Left colon (tissue), 2 donors: ENCODE measurements at places on chromosomes 6 and 20.

DNA sequence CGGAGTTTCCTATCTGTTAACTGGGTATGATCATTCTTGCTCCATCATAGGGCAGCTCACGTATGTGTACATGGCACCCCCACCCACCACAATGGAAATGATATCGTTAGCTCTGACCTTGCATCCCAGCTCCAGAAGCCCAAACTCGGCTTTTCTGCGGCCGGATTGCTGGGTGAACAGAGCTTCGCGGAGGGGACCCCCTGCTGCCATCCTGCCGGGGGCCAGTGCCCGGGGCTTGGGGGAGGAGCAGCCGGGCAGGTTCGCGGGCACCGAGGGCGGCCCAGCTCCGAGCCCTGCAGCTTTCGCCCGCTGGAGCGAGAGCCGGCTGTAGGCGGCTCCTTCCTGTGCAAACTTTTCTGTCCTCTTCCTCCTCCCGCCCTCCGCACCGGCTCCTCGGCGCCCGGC lies 24.9 kb upstream of the FUCA2 start:
- DNase-seq = peak; percentile 50

DNA sequence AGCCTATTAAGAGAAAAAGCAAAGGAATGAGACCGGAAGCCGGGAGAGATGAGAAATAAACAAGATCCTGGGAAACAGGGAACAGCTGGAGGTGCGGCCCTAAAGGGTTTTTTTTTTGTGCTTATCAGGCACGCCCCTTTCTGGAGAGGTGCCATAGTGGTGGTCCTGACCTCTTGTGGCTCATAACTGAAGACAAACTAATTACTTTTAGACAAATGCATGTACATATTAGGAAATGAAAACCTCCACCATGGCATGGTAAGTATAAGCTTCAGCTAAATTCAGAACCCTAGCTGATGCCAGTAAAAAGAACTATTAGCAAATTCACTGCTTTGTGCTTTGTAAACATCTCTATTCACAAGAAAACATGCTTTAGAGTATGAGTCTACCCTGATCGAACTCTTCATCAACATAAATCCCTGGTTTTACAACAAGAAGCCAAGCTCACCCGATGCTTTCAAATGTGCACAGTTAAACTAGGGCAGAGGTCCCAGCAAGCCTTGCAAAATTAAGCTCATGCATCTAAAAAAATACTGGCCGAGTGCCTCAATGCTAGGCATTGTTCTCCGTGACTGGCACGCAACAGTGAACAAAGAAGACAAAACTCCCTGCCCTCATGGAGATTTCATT lies 96.4 kb upstream of the MRPS10 start:
- DNase-seq = peak; percentile 21

GRCh38 chr6:45687570-45687969 lies 309.8 kb upstream of the SUPT3H start:
- no peak for DNase-seq

GRCh38 chr6:163288066-163288465 lies 126.5 kb upstream of the QKI start:
- DNase-seq = no peak

GRCh38 chr6:26017632-26017966 lies 55.0 kb downstream of the TRIM38 start:
- peak; percentile 46 for DNase-seq

- no peak for DNase-seq
Measured at GRCh38 chr6:44966449-44967092, 361.6 kb upstream of the RUNX2 start.

DNA sequence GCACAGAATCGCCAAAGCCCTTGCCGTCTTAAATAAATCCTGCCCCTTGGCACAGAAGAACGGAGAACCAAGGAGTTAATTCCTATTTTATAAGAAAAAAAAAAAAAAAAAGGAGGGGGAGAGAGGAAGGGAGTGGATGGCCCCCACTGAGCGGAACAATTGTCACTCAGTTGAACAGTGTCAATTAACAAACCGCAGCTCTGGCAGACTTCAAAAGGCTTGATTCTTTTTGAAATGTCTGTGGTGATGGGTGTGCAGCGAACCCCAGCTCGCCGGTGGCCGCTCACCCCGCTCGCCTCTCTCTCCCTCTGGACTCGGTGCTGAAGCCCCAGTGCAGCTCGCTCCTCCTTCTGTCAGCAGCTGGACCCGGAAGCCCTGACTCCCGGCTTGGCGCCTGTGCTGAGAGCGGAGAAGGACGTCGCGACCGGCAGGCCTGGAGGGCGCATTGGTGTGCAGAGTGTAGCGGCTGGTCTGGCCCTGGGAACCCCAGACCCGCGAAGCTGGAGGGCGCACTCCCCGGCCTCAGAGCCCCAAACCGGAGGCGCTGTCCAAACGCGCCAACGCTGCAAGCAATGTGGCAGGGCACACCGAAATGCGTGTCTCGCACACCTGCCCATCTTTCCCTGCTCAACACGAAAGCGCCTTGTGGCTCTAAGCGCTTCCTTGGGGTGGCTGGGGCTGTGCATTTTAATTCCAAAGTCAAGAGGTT lies 3.4 kb downstream of the LINC00237 start:
- peak; percentile 56 for DNase-seq

DNA sequence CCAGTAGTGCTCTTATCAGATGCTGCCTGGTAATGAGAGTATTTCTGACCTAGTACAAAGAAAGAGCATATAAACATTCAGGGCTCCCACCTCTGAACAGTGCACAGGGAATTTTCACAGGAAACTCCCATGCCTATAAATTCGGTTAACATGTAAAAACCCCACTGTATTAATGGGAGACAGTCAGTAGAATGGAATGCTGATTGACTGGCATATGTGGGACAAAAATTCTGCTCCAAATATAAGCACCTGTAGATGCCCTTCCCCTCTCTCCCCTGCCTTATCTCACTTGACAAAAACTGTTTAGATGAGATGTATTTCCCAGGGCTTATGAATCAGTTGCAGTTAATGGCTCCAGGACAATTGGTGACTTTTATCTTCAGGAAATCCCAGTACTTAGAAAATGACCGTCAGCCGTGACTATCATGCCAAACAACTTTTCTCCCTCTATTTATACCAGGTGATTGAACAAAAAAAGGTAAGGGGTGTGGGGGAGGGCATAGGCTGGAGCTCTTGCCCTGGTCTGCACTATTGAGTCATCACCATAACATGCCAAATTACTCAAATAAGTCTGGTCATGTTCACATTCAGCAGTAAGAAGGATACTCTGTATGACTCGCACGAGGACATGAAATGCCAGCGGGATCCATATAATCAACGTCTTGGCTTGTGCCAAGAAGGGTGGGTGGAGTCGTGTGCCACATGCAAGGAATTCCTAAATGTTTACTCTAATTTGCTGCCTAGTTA lies 176.4 kb upstream of the BMP2 start:
- peak; percentile 20 for DNase-seq

- DNase-seq = no peak
Measured at GRCh38 chr20:56665806-56666205, 36.7 kb downstream of the TFAP2C start.

DNA sequence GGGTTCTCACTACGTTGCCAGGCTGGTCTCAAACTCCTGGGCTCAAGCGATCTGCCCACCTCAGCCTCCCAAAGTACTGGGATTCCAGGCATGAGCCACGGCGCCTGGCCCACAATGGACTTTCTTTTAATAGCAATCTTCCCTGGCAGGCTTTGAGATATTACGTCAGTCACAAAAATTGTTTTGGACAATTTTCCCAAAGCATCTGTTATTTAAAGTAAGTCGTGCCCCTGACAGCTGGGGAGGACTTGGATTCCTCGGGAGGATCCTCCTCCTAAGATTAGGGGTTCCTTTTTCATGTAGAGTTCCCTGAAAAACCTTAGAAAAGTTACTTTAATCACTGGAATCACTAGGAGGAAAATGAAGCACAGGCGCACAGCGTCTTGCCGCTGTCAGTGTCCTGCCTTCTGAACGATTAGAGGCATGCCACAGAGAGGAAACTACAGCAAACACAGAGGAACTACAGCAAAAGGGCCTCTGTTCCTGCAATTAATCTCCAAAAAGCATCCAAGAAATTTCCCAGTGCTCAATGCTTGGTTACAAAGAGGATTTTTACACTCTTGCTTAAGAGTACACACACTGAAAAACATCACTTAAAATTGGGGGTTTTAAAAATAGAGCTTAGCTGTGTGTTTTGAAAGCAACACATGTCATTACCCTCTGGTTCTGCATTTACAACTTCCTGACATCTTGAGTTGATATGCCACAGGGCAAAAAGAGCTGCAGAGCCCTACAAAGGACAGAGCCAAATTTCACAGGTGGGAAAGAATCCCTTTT lies 4.5 kb downstream of the ACSS1 start:
- DNase-seq = peak; percentile 26

GRCh38 chr6:137240168-137240567 lies 21.0 kb upstream of the IFNGR1 start:
- DNase-seq = peak; percentile 49

GRCh38 chr6:139062932-139063646 lies 34.5 kb downstream of the ABRACL start:
- DNase-seq = no peak

DNA sequence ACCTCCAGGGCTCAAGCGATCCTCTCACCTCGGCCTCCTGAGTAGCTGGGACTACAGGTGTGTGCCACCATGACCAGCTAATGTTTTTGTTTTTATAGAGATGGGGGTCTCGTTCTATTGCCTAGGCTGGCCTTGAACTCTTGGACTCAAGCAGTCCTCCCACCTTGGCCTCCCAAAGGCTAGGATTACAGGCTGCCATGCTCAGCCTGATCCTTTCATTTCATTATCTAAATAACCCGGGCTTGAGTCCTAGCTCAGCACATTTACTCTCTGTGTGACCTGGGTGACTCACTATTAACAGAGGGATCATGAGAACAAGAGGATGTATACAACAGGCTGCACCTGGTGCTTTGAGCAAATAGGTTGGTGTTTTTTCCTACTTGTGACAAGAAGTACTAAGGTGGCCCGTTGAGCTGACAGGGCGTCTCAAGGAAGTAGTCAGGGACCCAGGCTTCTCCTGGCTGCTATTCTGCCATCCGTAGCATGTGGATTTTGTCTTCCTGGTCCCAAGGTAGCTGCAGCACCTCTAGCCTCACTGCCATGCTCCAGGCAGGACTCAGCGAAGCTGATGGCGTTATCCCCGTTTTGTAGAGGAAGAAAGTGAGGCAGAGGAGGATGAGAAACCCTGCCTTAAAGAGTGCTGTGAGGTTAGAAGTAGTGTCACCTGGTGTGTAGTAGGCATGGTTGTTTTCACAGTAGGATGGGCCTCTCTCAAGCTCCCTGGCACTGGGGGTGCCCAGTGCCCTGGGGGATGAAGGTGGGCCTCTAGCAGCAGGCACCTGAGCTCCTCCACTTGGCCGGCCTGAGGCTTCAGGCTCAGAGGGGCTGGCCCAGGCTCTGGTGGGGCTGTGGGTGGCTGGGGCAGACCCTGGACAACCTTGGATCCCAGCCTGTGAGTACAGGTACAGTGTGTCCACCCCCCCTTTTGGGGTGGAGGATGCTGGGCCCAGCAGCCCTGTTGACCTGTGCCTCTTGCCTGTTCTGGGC lies 62.4 kb downstream of the ADNP start:
- no peak for DNase-seq

- DNase-seq = no peak
Measured at GRCh38 chr6:109167562-109167961, 72.3 kb downstream of the CEP57L1 start.

- no peak for DNase-seq
Measured at GRCh38 chr6:136745300-136745699, 47.0 kb downstream of the MAP3K5 start.

GRCh38 chr6:169341706-169342105 lies 88.1 kb upstream of the THBS2 start:
- DNase-seq = no peak

GRCh38 chr6:93048381-93048780 lies 371.0 kb downstream of the EPHA7 start:
- DNase-seq = no peak

GRCh38 chr6:79330704-79331103 lies 96.2 kb upstream of the HMGN3 start:
- no peak for DNase-seq

DNA sequence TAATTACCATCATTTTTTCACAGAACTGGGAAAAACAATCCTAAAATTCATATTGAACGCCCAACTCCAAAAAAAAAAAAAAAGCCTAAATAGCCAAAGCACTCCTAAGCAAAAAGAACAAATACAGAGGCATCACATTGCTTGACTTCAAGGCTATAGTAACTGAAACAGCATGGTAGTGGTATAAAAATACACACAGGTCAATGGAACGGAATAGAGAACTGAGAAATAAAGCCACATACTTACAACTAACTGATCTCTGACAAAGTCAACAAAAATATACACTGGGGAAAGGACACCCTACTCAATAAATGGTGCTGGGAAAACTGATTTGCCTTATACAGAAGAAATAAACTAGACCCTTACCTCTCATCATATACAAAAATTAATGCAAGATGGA lies 89.6 kb downstream of the MRAP2 start:
- no peak for DNase-seq

- DNase-seq = no peak
Measured at GRCh38 chr6:148593130-148593812, 153.6 kb upstream of the UST start.

DNA sequence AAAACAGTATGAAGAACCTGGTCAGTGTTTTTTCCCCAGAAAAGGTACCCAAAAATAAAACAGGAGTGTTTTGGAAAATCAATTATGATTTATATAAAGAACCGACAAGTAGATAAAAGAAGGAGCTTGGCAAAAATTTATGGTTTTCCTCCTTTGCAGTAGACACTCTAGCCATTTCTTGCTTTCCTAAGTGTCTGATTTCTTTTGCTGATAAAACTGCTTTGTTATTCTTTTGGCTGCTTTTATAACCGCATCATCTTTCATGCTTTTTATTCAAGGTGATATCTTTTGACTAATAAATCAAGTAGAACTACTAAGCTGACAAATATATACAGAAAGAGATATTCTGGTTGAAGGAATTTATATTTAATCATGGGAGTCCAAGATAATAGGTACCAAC lies 16.6 kb downstream of the ATG5 start:
- DNase-seq = no peak

DNA sequence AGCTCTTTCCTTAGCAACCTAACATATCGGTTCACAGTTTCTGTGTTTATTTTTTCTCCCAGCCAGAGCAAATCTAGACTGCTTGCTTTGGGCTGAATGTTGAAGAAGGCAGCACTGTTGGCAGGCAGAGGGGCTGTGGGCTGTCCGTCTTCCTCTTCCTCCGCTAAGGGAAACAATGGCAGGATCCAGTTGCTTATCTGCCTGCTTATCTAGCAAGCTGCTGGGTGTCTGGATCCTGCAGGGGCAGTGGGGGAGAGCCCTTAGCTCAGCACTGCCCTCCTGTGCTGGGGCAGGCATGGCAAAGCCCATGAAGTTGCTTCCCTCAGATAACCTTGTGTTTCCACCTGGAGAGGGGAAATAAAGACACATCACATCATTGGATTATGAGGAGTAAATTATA lies 92.7 kb upstream of the CD93 start:
- no peak for DNase-seq

GRCh38 chr6:143097224-143097795 lies 36.6 kb downstream of the AIG1 start:
- DNase-seq = no peak

- no peak for DNase-seq
Measured at GRCh38 chr6:8657522-8657921, 222.2 kb upstream of the SLC35B3 start.

GRCh38 chr6:123551939-123552707 lies 84.6 kb downstream of the TRDN start:
- DNase-seq = no peak

GRCh38 chr6:30510419-30511168 lies 21.3 kb downstream of the HLA-E start:
- no peak for DNase-seq
